ENCODE measurements at places on chromosomes 1 and 21. TPM values are rescaled to one million over a fixed set of nuclear protein-coding genes. Genes with fewer than 3 reads are reported as not detected.

DNAJC16 gene
- total RNA-seq: 4.2 TPM

DNA sequence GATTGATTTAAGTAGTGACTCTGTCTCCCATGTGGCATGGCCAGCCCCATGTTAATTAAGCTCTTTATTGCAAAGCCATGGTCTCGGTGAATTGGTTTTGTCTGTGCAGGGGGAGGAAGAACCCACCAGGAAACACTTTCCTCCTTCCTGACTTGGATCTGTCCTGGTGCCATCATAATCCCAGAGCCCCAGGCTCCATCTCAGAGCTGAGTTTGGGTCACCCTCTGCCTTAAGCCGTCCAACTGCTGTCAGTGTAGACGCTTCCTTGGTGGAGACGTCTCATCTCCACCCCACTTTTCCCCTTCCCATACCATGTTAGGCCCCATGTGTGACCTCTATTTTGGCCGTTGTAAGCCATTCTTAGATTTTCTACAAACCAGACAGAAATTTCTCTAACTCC lies 36.0 kb upstream of the COL6A2 start:
- no peak for DNase-seq

DNA sequence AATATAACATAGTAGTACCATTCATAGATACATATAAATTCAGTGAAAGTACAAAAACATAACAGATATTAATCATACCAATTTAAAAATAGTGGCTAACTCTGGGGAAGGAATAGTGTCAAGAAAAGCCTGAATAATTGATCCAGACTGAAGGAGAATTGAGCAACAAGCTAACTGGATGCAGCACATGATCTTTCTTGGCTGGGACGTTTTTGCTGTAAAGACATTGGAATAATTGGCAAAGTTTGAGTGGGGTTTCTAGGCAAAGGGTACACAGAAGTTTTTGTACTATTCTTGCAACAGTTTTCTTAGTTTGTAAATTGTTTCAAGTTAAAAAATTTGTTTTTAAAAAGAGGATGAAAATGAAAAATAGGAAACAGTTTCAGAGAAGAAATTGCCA lies 2.6 kb upstream of the SH3GLB1 start:
- DNase-seq: no peak

DNA sequence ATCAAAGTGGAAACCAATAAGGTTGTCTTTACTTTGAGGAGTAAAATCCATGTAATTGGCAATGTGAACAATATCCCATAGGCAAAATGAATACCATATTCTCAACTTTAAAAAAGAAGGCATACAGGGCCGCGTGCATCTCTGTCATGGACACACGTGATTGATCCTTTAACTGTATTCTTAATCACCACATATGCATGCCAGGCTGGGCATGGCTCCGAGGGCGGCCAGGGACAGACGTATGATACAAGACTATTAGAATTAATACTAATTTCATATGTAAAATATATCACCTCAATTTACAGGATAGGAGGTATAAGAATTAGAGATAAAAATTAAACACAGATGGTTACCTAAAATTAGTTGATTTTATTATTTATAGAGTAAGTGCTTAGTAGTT lies 11.2 kb downstream of the RGS21 start:
- DNase-seq: no peak

LCE1E gene
- total RNA-seq: not detected

DNA sequence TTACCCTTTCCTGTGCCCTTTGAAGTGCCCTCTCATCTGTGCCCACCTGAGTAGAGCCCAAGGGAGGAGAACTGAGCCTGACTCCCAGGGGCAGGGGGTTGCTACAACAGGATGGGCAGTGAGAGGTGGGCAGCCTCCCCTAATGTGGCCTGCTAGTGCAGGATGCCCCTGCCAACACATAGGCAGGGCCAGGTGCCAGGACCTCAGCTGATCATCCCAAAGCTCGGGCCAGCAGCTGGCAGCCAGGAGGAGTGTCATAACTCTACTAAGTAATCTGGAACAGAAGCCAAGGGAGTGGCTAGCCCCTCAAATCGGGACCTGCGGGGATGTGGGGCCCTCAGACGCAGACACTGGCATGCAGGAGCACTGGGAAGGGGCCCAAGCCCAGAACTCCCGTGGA lies 208.8 kb upstream of the RAB4A start:
- DNase-seq: no peak

BARHL2 gene
- not detected for total RNA-seq

- DNase-seq: no peak
Measured at GRCh38 chr1:84780000-84780716, 89.9 kb upstream of the SSX2IP start.

DNA sequence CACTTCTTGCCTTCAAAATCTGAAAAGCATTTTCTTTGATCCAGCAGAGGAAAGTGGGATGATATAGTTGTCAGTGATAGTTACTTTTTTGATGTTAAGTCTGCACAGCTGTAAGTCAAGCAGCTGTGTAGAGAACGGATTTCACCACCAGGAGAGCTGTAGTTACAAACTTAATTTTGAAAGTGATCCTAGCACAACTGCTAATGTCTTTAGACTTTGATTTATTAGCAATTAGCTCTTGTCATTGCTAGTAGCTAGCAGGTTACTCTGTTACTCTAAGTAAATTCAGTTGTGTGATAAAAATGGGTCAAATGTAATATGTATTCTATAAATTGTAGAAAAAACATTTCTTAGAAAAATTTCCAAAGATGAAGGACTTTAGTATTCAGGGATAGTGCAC lies 46.0 kb downstream of the ALG6 start:
- no peak for DNase-seq
